ENCODE measurements at places on chromosomes 16 and 17.

DNA sequence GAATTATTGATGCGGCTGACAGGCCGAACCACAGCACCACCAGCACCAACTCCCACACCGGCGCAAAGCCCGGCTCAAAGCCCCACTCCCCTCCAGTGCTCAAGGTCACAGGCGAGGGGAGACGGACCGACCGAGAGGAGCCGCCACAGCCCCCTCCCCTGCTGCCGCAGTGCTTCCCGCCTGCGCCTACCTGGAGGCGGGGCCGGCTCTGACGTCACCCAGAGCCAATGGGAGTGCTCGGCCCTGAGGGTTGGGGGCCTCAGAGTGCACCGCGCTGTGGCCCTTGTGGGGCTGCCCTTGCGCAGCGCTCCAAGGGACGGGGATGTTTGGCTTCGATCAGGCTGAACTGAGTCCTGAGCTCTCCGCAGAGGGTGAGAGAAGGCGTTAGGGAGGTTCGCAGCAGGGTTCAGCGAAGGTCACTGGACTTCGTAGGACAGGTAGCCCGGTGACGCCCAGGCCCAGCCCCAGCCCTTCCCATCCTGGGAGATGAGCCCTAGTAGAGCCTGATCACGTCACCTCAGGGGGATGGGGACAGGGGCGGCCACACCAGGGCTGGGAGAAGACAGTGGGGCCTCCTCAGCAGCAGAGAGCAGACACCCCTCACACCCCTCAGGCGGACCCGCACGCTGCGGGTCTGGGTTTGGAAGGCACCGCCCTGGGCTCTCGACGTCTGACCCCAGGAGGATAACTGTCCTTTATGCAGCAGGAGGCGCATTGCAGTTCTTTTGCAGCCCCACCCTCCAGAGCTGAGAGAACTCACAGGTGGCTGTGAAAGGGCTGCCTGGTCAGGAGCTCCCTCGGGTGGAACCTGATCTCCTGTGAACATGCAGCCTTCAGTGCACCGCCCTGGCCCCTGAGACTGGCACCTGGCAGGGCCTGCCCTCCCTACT, 1.5 kb downstream of the NDRG4 start:
- DNase-seq: no peak

DNA sequence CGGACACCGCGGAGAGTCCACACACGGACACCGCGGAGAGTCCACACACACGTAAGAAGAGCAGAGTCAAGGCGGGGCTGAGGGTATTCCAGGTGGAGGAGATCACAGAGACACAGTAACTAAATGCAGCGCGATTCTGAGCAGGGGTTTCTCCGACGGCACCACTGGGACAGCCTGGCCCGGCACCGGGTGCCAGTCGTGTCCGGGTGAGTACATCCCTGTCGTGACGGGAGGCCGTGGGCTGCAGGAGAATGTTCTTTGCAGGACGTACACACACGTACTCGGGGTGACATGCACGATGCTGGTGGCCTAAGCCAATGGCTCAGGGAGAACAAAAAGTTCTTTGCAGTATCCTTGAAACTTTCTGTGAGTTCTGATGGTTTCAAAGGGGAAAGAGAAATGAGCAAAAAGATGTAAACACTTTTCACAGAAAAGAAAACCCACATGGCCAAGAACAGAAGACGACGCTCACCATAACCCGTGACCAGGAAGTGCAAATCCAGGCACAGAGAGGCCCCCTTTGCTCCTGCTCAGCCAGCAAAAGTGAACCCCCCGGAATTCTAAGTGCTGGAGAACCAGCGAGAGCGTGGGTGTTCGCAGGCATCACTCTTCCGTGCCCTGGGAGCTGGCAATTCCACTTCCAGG, 53.7 kb upstream of the METRNL start:
- no peak for DNase-seq

DNA sequence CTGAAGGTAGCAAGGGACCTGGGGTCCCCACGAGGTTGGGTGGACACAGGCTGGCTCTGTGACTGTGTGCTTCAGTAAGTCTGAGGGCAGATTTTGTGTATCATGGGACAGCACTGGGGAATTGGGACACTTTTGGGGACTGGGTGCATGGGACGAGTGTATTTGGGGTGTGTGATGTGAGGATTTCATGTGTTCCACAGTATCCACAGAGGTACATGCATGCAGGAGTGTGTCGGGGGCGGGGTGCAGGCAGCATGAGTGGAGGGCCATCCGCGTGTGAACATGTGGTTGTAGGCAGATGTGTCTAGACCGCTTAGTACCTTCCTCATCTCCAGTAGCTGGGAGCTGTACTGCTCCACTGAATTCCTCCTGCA, 1.1 kb upstream of the DLX3 start:
- no peak for DNase-seq

GRCh38 chr17:744937-745336, 7.1 kb downstream of the GEMIN4 start:
- no peak for DNase-seq

DNA sequence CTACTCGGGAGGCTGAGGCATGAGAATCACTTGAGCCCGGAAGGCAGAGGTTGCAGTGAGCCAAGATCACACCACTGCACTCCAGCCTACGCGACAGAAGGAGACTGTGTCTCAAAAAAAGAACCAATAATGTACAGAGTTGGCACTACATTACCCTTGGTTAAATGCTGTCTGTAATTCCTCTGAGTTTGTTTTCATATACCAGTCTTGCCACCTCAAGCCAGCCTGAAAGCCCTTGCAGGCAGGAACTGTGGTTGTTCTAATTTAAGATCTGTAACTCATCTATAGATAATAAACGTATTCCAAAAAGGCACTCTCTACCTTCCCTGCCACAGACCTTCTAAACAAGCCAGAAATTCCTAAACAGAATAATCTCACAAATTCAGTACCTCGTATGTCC, 4.3 kb upstream of the KANSL1 start:
- no peak for DNase-seq

- no peak for DNase-seq
Measured at GRCh38 chr17:32452281-32452680, 8.0 kb downstream of the PSMD11 start.

DNA sequence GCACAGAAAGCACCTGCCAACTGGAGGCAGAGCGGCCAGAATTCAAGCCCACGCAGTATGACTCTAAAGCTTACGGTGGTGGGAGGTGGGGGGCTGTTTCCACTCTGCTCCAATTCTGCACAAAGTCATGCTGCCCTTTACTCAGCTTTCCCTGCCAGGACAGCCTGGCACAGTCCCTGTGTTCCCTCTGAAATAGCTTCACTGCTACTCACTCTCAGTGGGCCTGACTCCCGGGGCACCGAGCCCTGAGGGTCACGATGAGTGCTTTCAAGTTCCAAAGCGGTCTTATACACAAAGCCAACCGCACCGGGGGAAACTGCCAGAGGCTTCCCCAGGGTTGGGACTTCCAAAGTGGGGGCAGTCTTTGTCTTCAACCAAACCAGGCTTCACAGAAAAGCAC, 306.1 kb upstream of the XYLT1 start:
- DNase-seq: no peak

DNA sequence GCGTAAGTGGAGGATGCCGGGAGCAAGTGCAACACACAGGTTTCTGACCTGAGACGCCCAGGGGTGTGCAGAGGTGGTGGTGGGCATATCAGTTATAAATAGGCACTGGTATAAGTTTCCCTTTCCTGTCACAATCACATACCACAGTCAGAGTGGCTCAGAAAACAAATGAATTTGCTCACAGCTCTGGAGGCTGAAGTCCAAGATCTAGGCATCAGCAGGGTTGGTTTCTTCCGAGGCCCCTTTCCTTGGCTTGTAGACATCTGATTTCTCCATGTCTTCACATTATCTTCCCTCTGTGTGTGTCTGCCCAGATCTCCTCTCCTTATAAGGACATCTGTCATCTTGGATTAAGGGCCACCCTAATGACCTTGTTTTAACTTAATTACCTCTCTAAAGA, 250.5 kb upstream of the TNRC6C start:
- no peak for DNase-seq

DNA sequence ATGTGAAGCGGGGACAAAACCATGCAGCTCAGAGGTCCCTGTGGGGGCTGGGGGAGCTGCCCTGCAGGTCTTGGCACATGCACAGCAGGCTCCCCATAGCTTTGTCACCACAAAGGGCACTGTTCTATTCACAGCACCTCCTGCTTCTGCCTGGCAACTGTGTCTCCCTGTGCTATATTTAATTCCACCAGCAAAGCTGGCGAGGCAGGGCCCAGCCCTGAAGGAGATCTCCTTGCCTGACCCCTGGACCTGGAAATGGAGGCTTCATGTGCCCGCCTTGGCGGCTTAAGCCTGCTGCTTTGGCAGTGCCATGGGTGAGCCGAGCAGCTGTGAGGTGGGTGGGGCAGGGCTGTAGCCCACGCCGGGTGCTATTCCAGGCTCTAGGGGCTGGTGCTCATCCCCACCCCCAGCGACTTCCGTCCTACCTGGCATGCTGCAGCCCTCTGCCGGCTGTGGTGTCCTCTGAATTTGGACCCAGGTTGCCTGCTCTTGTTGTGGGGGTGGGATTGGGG, 6.8 kb downstream of the LDHD start:
- no peak for DNase-seq

- no peak for DNase-seq
Measured at GRCh38 chr16:77359065-77359502, 75.8 kb downstream of the ADAMTS18 start.

GRCh38 chr17:48515925-48516900, 14.6 kb downstream of the HOXB1 start:
- no peak for DNase-seq

DNA sequence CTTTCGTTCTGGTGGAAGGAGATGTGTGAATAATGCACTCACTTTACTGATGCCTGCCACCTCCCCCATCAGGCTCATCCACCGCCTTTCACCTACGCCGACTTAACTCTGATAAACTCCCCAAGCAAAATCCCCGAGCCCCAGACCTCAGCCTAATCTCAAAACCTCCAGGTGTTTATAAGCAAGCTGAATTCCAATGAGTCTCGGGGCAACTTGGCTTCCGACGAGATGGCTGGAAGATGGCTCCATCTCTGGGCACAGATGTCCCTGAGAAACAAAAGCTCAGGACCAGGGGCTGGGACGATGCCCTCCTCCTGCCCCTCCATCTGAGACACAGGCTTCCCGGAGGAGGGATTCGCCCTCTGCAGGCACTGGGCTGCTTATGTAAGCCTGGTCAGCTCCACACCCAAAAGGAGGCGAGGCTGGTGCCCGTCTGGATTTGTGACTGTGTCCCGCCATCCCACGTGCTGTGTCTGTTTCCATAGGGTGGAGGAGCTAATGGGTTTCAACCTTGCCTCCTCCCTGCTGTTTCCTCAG, 386.4 kb upstream of the TNRC6C start:
- DNase-seq: no peak

DNA sequence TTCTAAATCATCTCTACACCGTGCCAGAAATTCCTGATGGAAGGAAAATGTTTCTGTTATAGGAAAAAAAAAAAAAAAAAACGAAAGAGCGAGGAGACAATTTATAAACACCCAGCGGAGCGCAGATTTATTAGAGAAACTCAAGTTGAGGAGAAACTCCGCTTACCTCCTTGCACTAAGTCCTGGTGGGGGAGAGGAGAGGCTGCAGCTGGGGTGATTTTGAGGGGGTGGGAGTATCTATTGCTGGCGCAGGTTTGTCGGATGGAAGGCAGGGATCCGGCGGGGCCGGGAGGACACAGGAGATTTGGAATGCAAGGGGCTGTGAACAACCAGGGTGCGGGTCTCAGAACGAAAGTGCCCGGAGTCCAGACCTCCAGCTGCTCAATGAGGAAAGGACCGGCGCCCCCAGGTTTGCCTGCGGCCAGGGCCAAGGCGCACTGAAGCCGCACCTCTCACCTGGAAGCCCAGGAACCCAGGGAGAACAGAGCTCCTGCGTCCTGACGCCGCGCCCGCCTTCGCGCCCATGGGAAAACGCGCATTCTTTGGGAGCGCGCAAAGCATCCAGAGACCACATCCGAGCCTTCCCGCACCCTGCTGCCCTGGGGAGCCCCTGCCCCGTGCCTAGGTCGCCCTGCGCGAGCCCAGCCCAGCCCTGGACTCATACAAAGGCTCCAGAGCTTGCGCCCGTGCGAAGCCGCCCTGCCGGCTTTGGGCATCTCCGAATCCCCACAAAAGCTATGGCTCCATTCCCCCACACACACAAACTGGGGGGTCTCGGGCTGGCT, 2.6 kb upstream of the HOXB8 start:
- DNase-seq: no peak

DNA sequence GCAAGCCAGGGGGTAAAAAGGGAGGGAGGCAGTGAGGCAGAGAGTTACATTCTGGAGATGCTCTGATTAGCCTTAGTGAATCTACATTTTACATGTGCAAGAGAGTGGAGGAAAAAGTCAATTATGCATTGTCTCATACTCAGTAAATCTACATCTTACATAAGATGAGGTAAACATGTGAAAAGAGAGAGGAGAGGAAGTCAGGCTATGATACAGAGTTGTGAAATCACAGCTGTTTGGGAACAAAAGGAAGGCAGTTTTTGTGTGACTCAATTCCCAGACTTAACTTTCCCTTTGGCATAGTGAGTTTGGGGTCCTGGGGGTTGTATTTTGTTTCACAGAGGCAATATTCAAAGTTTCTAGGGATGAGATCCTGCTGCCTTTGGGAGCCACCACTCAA, 67.8 kb downstream of the GP2 start:
- DNase-seq: no peak

GRCh38 chr17:66636111-66636510, 198.8 kb upstream of the CACNG5 start:
- DNase-seq: no peak

DNA sequence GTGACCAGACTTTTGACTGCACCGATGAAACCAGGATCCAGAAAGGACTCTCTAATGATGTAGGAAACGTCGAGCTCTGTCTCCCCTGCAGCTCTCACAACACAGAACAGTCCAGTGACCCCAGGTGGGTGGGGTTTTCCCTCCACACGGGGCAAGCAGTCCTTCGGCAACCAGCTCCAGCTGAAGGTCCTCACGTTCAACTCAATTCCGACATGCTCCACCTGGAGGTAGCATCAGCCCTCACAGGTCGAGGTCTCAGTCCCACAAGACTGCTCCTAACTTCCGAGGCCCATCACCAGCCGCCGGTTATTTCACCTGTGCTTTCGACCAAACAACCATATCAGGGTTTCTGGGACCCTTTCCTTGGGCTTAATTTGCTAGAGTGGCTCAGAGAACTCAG, 28.2 kb downstream of the ITGAE start:
- no peak for DNase-seq

DNA sequence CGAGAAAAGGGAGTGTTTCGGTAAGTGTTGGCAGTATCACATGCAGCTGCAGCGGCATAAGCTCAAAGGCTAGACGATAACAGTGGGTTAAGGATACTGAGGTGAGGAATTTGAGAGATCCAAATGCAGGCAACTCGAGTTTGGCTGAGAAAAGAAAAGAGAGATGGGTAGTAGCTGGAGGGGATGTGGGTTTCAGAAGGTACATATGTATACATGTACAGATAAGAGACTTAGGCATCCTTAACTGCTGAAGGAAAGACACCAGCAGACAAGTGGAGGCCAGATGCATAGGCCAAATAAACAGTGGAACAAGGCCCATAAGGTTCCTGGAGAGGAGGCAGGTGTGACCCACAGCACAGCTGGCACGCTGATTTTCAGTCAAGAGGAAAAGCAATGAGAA, 86.6 kb upstream of the NETO2 start:
- no peak for DNase-seq

- DNase-seq: no peak
Measured at GRCh38 chr17:17928398-17929287, 43.6 kb downstream of the TOM1L2 start.

- no peak for DNase-seq
Measured at GRCh38 chr17:38405654-38406053, 22.6 kb upstream of the ARHGAP23 start.

Measured in activated effector memory CD4-positive, alpha-beta T cell treated with Interleukin-2 at 50 U/mL for 16 hours (primary cell).